IMR-90 (cell line): ENCODE measurements at places on chromosomes 2 and 18. TPM values are rescaled to one million over a fixed set of nuclear protein-coding genes. Genes with fewer than 3 reads are reported as not detected.

The STPG4 gene
- 0.18 and 0.28 TPM in 2 replicates for total RNA-seq

DNA sequence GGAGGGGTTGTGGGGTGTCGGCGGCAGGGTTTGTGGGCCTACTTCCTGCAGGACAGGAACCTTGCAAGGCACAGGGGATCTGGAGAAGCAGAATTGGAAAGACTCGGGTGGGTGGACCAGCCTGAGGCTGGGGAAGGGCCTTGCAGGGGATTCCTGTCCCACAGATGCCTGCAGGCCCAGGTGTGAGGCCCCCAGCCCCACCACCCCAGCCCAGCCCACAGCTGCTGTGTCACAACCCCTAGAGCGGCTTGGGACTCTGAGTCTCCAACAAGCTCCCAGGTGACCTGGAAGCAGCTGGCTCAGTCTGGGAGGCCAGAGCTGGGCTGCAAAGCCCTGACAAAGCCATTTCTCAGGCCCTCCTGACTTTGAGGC is 93.1 kb downstream of the ZFP36L2 start:
- no peak overlapping the region for H3K27ac ChIP-seq
- DNase-seq, result no peak
- H3K4me1 ChIP-seq, result peaks cover 16% of the 10 kb centered on the region
- H3K4me3 ChIP-seq, result no peak overlapping the region
- H3K36me3 ChIP-seq, result no peaks in the 10 kb centered on the region

DNA sequence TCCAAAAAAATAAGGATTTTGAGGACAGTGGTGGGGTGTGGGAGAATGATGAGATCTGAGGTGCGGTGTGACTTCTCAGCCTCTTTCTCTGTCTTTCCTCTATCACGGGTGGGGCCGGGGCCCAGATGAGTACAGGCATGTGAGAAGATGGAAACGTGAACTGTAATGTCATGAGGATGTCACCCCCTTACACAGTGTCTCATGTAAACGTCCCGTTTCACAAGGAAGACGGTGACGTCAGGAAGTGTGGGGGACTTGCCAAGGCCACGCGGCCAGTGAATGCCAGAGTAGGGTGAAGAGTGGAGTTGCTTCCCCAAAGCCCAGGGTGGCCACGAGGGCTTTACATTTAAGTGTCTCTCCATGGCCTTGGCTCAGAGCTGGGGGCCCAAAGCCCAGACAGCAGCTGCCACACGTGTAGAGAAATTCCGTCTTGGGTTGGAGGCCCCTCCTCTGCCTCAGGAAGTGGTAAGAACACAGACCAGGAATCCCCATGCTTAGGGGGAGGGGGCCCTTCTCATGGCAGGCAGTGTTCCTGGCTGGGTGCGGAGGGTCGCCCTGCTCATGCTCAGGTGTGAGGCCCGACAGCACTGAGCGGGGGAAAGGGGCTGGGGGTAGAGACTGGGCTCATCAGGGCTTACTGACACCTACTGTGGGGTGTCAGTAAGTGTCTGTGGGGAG is 80.9 kb upstream of the SMAD7 start:
- peaks cover 6% of the 10 kb centered on the region; the same call in 1 of the 2 replicates for H3K4me1 ChIP-seq
- no peak overlapping the region for H3K4me3 ChIP-seq
- peaks cover 5% of the 10 kb centered on the region; the same call in 1 of the 2 replicates for H3K27me3 ChIP-seq
- no peak overlapping the region for H3K27ac ChIP-seq
- DNase-seq, result no peak

- no peak overlapping the region for H3K4me3 ChIP-seq
- H3K27me3 ChIP-seq, result peaks cover 2% of the 10 kb centered on the region; the same call in 1 of the 2 replicates
These were observed 36.8 kb downstream of the EML6 start for GRCh38 chr2:54760310-54760709.

The IL18RAP gene
- not detected in 2 replicates for total RNA-seq
